ENCODE measurements at places on chromosomes 5 and 9.

GRCh38 chr5:135161221-135161620, 127.2 kb upstream of the PITX1 start:
- DNase-seq = no peak

DNA sequence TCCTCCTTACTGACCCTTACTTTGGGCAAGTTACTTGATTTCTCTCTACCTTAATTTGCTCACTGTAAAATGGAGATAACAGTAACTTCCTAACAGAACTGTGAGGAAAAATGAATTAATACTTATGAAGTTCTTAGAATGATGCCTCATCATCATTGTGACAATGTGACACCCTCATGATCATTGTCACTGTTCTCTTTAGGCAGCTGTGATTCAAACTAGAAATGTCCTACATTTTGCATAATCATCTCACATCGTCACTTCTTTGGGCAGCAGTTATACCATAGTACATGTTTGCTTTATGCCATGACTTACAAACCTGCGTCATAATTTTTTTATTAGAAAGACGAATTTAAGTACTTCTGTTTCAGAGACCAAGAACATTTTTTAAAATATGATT, 9.7 kb downstream of the SLC30A5 start:
- no peak for DNase-seq

- no peak for DNase-seq
These were observed 173.9 kb downstream of the AOPEP start for GRCh38 chr9:94900222-94901018.

DNA sequence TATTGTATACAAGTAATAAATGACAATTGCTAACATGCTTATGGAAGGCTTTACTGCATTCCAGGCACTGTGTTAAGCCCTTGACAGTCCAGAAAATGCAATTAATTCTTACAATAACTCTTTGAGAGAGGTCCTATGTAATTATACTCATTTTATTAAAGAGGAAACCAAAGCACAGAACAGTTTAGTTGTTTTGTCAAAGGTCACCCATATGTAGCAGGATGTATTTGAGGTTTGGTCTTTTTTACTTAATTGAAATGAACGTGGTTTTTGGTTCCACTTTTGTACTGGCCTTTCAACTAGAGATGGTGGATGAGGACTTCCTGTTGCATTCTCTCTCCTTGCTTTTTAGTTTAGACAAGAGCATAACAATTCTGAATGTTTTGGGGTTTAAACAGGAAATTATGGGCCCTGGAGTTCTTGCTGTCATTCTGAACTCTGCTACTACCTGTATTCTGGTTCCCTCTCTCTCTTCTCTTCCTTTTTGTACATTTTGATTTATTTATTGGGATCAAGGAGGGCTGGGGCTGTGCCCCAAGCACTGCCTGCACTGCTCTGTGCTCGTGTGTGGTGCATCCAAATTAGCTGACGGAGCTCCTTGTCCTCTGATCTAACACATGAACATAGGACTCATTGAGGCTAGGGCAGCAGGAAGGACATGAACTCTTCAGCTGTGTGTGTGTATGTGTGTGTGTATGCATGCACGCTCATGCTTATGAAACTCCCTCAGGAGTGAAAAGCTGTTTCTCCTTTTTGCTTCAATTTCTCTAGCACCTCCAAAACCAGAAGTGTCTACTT, 47.4 kb downstream of the SLC28A3 start:
- DNase-seq = peak; percentile 64

DNA sequence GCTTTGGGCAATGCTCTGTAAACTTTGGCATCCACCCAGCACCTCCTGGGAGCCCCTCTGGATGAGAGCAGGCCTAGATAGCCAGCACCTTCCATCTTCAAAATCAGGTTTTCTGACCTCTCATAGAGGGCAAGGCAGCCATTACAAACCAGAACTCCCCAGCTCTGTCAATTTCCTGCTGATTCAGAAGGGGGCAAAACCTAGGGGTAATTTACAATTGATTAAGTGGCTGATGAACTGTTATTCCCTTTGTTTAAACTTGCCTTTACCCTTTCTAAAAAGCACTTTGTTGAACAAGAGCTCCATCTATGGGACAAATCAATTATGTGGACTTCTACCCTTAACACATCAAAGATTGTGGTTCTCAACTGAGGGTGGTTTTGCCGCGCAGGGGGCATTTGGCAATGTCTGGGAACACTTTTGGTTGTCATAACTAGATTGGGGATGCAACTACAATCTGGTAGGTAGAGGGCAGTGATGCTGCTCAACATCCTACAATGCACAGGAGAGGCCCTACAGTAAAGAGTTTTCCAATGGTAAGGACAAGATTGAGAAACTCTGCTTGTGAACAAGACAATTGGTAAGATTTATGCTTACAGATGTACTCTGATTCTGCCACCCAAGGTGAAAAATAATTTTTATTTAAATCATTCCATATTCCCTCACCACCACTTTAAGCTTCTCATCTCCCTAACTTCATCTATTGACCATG, 184.1 kb downstream of the MARCHF11 start:
- peak; percentile 46 for DNase-seq

- no peak for DNase-seq
These were observed 8.9 kb upstream of the DPP7 start for GRCh38 chr9:137123468-137123837.

GRCh38 chr5:93099902-93100347, 481.1 kb downstream of the NR2F1-AS1 start:
- no peak for DNase-seq

- DNase-seq = no peak
These were observed 2.7 kb upstream of the LHX3 start for GRCh38 chr9:136207616-136208015.

DNA sequence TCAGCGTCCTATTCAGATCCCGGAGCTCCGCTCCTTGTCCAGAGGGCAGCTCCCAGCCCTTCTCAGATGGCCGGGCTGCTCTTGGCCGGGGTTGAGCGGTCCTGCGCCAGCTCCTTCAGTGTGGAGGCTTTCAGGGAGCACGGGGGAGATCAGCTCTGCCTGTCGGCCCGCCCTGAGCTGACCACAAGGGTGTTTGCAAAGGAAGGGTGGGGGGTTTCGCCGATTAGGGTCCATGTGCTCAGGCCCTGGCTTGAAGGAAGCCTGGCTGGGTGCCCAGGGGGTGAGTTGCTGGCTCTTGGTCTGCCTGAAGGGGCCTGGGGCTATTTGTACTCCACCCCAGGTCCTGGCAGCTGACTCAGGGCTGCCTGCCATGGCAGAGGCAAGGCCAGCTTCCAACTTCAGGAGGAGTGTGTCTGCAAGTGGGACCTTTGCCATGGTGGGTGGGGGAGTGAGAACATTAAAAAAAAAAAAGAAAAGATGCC, 250.1 kb upstream of the KLF4 start:
- DNase-seq = no peak

Data from NB4 (cell line).